ENCODE measurements at places on chromosomes 3 and 15. TPM values are rescaled to one million over a fixed set of nuclear protein-coding genes. Genes with fewer than 3 reads are reported as not detected.

Gene GOLGA8T
- 0.80 TPM for total RNA-seq

Gene TICRR
- 10.9 TPM for total RNA-seq

Gene KLF15
- 0.56 TPM for total RNA-seq

Gene FGF7
- not detected for total RNA-seq

Gene ISY1
- total RNA-seq: 20.4 TPM

Gene DIS3L
- 33.9 TPM for total RNA-seq

Gene SEMA3G
- 0.04 TPM for total RNA-seq

Gene FETUB
- 0.10 TPM for total RNA-seq

Gene FANCD2OS
- total RNA-seq: not detected

Gene TNFAIP8L3
- 30.6 TPM for total RNA-seq

Gene PLOD2
- total RNA-seq: 113 TPM

Gene CIAO2A
- 116 TPM for total RNA-seq

Gene SUSD5
- total RNA-seq: 4.0 TPM

Gene CLEC3B
- total RNA-seq: not detected

Gene GANC
- total RNA-seq: 7.4 TPM

Gene GMPS
- 78.9 TPM for total RNA-seq

Gene LYZL4
- total RNA-seq: not detected

Gene MEIS2
- 8.6 TPM for total RNA-seq

Gene SLC6A1
- not detected for total RNA-seq

Gene MAP3K13
- total RNA-seq: 12.4 TPM

Gene XCR1
- total RNA-seq: not detected

Gene GMNC
- not detected for total RNA-seq

Gene CORO2B
- 4.1 TPM for total RNA-seq

Gene SLC24A5
- not detected for total RNA-seq

Gene CATSPER2
- total RNA-seq: 0.56 TPM

Gene CYP1A1
- 1.6 TPM for total RNA-seq

Gene TRIM71
- not detected for total RNA-seq

Gene GOLGA8S
- 0.18 TPM for total RNA-seq

Gene SNRK
- total RNA-seq: 5.3 TPM

Gene CAPN3
- 0.34 TPM for total RNA-seq

Gene MORC1
- total RNA-seq: not detected

Gene ARNT2
- total RNA-seq: 17.3 TPM

Gene CILP
- total RNA-seq: 0.24 TPM

Gene CPLX3
- total RNA-seq: not detected

Gene ECE2
- total RNA-seq: not detected

Gene GOLGA8M
- total RNA-seq: not detected

Gene CMSS1
- total RNA-seq: 61.7 TPM

Gene EXD1
- total RNA-seq: not detected

Gene ZCWPW2
- total RNA-seq: not detected

Gene AP3S2
- total RNA-seq: 33.2 TPM

Gene PLSCR5
- not detected for total RNA-seq

Gene ADIPOQ
- not detected for total RNA-seq

All from A549 treated with Mapracorat at 1 μM for 4 hours (cell line).